ENCODE measurements at places on chromosomes 2 and 18. TPM values are rescaled to one million over a fixed set of nuclear protein-coding genes. Genes with fewer than 3 reads are reported as not detected.

GRCh38 chr18:54964741-54965140 is 5.5 kb upstream of the CCDC68 start:
- H3K27me3 ChIP-seq, result no peaks in the 10 kb centered on the region
- H3K36me3 ChIP-seq, result no peaks in the 10 kb centered on the region
- H3K4me1 ChIP-seq, result peaks cover 7% of the 10 kb centered on the region
- no peak overlapping the region for H3K27ac ChIP-seq
- no peak for DNase-seq
- no peak overlapping the region for H3K4me3 ChIP-seq

The ELOA2 gene
- total RNA-seq, result not detected

- H3K36me3 ChIP-seq, result no peaks in the 10 kb centered on the region
- no peak overlapping the region for H3K27ac ChIP-seq
- peaks cover 17% of the 10 kb centered on the region for H3K4me1 ChIP-seq
- H3K27me3 ChIP-seq, result no peaks in the 10 kb centered on the region
- peak; percentile 26 for DNase-seq
Observed at GRCh38 chr18:54222922-54223567, 1.4 kb downstream of the MBD2 start.

The FABP1 gene
- total RNA-seq, result 244 TPM

DNA sequence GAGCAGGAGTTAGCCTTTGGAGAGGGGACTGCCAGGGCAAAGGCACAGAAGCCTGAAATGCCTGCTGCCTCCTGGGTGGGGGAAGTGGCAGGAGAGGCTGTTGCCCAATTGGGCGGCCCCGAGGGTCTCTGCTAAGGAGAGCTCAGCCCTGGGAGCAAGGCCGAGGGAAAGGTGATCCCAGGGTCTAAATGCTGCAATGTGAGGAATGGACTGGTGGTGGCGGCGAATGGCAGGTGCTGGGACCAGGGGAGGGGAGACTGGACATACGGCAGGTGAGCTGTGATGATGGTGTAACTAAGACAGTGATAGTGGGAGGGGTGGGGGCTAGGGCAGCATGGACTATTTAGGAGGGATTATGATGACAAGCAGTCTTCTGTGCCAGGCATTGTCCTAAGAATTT is 104.0 kb downstream of the DYSF start:
- no peaks in the 10 kb centered on the region for H3K4me1 ChIP-seq
- H3K36me3 ChIP-seq, result no peaks in the 10 kb centered on the region
- H3K27me3 ChIP-seq, result no peaks in the 10 kb centered on the region
- H3K4me3 ChIP-seq, result no peak overlapping the region
- DNase-seq, result no peak
- H3K27ac ChIP-seq, result no peak overlapping the region

- no peak overlapping the region for H3K4me3 ChIP-seq
- no peak overlapping the region for H3K27ac ChIP-seq
- DNase-seq, result no peak
- no peaks in the 10 kb centered on the region for H3K4me1 ChIP-seq
Observed at GRCh38 chr18:37662099-37662498, 96.5 kb upstream of the CELF4 start.

DNA sequence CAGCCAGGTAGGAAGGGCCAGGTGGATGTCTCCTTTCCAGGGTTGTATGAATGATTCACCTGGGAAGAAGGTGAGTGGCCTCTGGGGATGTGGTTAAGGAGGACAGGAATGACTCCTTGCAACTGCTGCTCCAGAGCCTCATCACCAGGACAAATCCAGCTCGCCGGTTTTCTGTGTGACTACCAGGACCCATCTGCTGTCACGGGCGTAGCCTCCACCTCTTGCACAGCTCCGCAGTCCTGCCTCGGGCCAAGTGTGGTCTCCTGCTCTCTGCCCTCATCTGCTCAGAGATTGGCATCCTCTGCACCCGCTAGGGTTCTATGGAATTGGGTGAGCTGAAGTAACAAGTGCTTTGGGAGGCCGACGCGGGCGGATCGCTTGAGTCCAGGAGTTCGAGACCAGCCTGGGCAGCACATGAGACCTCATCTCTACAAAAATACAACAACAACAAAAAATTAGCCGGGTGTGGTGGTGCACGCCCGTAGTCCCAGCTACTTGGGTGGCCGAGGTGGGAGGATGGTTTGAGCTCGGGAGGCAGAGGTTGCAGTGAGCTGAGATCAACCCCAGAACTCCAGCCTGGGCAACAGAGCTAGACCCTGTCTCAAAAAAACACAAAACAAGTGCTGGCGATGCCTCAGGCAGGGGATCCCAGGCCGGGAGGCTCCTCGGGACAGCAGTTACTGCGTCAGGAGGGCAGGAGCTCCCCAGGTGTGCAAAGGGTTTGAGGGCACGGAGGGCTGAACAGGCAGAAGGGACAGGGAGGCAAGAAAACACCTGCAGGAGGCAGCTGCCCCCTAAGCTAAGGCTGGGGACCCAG is 831 bp upstream of the D2HGDH start:
- no peak for DNase-seq
- no peak overlapping the region for H3K4me3 ChIP-seq
- H3K27ac ChIP-seq, result no peak overlapping the region
- H3K4me1 ChIP-seq, result no peaks in the 10 kb centered on the region

DNA sequence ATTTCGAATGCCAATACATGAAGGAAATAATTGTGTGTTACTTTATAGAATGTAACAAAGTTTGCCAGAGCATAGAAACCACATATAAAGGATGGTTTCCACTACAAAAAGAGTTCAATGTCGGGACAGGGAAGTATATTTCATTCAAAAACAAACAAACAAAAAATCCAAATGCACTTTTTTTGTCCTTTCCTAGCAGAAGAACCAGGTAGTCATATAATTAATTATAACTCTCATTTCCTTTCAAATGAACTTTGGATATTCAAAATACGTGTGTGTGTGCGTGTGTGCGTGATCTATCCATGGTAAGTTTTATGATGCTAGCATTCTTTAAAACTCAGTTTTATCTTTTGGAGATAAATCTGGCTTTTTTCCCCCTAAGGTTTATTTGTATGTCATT is 8.3 kb downstream of the FN1 start:
- H3K36me3 ChIP-seq, result no peaks in the 10 kb centered on the region
- H3K27ac ChIP-seq, result no peak overlapping the region
- DNase-seq, result no peak
- H3K4me1 ChIP-seq, result peaks cover 16% of the 10 kb centered on the region
- no peaks in the 10 kb centered on the region for H3K27me3 ChIP-seq

GRCh38 chr2:11488809-11489208 is 22.8 kb upstream of the E2F6 start:
- H3K27me3 ChIP-seq, result peaks cover 7% of the 10 kb centered on the region
- DNase-seq, result no peak
- H3K4me1 ChIP-seq, result no peaks in the 10 kb centered on the region
- H3K36me3 ChIP-seq, result no peaks in the 10 kb centered on the region
- H3K4me3 ChIP-seq, result no peak overlapping the region
- H3K27ac ChIP-seq, result no peak overlapping the region

The DUSP2 gene
- total RNA-seq, result 7.2 TPM

The RND3 gene
- 135 TPM for total RNA-seq
